ENCODE measurements at places on chromosomes 12 and 14.

DNA sequence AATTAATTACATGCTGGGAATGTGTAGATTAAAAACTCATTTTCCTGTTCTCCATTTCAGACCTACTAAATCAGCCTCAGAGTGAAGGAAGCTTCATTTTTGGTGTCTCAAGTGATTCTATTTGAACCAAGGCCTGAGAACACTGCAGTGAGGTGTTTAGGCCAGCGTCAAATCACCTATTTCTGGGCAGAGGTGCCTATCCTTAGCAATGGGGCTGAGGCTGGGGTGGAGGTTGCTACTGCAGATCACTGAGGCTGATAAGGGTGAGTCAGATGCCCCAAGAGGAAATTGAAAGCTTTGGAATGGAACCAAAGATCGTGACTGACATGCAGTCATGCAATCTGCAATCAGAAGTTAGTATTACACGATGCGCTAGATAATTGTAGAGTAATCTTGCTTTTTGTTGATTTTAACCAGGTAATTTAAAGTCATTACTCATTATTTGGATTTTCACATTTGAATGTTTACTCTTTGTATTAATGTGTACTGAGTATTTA, 4.4 kb downstream of the TXNRD1 start:
- peak; percentile 64 for DNase-seq

DNA sequence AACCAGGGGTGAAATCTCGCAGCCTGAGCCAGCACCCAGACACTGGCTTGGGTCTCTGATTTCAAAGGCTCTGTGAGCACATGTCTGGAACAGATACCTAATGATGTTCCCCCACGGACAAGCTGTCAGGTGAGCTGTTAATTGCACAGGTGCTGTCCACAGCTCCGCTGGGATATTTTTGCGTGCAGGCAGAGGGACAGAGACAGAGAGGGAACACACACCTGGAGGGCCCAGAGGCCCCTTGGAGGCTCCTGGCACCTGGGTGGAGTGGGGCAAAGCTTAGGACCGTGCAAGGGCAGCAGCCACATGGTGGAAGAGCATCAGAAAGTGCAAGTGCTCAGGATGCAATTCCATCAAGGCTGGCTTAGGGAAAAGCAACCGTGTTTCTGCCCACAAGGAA, 57.3 kb downstream of the ARL6IP4 start:
- no peak for DNase-seq

DNA sequence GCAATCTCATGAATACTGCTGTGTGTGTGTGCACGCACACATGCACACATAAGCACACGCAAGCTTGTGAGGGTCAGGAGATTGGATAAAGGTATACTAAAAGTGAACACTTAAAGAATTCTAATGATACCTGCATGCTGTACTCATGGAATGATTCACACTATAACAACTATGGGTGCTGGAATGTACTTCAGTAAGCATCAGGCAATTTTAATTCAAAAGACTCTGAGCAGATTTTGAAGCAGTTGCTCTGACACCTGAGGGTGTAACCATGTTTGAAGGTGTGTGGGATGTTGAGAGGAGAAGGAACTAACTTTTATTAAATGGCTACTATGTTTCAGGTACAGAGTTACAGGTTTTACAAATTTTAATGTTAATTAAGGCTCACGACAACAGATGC, 61.6 kb downstream of the GARIN6 start:
- DNase-seq: no peak

DNA sequence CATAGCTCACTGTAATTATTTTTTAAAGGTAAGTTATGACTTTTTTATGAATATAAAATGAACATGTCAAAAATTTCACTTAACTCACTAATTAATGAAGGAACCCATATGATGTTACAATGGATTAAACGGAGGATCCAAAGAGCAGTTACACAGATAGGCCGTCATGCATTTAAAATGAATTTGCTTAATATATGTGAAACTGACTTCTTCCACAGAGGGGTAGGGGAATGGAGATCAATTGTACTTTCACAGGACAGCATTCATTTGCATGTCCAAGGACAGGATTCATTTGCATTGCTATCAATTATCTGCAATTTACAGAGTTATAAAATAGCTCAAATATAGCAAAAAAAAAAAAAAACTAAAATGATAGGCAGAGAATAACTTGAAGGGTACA, 6.6 kb upstream of the CRY1 start:
- DNase-seq: no peak

GRCh38 chr14:50854521-50854920, 17.3 kb upstream of the ABHD12B start:
- no peak for DNase-seq

DNA sequence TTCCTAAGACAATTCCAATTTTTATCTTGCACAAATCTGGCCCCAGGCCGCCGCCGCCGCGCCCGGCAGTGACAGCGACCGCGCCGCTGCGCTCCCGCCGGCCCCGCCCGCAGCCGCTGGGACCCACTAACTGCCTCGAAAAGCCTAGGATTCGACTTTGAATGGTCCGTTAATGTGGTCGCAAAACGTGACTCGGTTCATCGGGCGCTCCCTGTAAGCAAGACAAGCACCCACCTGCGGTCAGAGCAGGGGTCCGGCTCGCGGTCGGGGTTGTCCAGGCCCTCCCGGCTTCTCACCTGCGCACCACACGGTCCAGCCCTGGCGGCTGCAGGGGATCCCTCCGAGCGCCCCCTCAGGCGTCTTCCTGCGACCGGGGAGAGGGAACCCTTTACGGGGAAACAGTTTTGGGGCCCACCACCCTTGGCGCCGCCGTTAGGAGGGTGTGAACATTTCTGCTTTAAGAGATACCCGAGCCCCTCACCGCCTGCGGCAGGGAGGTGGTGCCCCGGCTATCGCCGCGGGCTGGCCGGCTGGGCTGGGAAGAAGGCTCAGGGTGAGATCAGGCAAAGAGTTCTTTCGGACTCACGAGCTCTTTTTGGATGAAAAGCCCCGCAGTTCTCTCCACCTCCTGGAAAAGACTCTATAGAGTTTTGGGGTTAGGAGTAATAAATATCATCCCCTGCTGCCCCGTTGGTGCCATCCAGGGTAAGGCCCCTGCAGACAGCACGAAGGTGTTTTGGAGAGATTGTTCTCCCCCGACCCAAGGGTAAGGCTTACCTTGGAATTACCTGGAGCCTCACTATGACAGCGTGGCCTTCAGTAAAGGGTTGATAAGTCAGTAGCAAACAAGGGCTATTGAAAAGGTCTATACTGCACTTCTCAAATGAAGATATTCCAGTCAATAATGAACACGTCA, 13.6 kb upstream of the FOXJ2 start:
- DNase-seq: no peak

DNA sequence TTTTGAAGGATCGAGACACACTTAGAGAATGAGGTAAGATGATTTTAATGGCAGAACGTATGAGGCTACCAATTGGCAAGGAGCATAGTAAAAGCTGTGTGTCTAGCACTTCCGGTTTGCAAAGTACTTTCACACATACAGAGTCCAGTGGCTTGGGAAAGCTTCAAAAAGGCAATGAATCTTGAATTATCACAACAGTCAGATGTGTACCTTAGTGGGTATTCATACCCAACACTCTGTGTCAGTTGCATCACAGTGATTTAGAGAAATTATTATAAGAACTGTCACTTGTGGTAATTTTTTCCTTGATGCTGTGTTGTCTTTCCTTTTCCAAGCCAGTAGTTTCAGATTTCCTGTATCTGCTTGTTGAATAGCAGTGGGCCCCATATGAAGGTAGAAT, 424.1 kb downstream of the PCNX1 start:
- DNase-seq: no peak

- DNase-seq: no peak
Measured at GRCh38 chr14:22505309-22505696, 83.7 kb downstream of the DAD1 start.

DNA sequence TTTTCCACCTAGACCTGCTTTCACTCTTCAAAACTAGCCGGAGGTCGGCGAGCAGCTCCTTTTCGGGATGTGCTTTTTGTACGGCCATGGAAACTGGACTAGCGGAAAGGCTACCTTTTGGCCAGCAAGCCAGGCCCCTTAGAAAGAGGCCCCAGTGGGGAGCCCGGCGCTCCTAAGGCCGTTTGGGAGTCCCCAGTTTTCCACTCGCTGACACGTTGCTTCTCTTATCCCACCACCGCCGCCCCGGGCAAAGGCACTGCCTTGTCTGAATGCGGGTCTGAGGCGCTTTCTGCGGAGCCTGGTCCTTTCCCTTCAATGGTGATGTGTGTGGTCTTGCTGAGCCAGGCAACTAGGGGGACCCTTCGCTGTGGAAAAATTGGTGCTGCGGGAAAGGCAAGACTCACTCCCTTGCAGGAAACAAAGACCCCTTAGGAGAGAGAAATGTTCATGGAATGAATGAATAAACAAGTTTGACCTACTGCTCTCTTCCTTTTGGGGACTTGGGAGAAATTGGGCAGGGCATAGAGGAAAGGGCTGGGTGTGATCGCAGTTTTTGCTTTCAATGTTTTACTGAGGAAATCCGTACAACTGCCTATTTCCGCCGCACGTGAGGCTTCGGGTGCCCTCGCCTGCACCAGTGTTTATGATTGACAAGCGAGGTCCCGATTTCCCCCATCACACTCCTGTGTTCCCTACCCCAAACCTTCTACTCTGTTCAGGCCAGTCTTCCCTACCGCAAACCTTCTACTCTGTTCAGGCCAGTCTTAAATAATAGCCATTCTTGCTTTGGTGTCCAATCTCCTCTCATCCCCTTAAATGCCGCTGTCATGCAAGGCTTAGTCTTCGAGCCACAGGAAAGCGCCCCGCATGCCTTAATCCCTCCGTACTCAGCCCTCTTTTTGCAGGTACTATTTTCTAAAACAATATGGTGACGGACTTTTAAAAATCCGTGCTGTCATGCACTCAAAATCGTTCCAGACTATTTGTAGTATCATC, 1.0 kb upstream of the SLC38A2 start:
- peak; percentile 14 for DNase-seq

DNA sequence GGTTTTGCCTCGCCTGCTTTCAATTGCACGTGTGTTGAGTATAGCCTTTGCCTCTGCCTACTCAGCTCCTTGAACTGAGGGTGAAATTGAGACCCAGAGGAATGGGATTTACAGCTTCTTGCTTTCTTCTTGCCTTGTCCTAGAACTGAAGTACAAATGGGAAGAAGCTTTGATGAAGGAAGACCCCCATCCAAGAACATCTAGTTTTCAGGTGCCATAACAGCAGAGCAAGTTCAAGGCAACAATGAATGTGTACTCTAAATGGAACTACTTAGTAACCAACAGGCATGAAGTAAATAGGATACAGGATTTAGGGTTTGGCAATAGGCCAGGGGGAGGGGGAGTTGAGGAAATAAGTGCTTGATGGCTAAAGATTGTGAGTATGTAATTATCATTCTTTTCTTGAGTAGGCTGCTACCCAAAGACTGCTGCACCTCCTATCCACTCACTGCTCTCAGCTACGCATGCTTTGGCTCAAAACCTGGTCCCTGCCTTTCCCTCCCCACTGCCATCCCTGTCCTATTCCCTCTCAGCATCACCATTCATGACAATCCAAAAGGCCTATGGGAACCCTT, 2.1 kb downstream of the GPX2 start:
- no peak for DNase-seq

- DNase-seq: no peak
Measured at GRCh38 chr12:118980407-118981014, 830 bp upstream of the SRRM4 start.

- DNase-seq: no peak
Measured at GRCh38 chr14:55665067-55665675, 85.2 kb downstream of the KTN1 start.

DNA sequence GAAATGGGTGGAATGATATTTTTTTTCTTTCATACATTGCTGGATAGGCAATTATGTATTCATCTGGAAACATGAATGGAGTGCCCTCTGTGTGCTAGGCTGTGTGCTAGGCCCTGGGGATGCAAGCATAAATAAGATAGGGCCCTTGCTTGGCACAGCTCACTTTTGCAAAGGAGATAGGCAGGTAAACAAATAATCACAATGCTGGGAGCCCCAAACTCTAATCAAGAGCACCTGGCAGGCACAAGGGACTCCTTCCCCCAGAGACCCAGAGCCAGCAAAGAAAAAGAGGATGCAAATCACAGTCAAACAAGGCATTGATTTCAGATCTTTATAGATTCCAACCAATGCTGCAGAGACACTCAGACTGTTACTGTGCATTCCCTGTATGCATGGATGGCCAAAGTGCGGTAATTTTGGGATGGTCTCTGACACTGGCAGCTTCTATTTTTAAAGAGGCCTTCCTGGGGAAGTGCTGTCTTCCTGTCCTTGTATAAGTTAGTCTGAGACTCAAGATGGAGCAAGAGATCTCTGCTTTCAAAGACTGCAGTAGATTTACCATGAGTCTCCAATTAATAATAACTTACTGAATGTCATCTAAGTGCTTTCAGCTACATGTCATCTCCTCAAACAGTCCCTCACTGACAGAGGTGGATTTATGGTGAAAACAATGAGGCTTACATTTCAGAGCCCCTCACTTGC, 45.1 kb upstream of the CPM start:
- no peak for DNase-seq

DNA sequence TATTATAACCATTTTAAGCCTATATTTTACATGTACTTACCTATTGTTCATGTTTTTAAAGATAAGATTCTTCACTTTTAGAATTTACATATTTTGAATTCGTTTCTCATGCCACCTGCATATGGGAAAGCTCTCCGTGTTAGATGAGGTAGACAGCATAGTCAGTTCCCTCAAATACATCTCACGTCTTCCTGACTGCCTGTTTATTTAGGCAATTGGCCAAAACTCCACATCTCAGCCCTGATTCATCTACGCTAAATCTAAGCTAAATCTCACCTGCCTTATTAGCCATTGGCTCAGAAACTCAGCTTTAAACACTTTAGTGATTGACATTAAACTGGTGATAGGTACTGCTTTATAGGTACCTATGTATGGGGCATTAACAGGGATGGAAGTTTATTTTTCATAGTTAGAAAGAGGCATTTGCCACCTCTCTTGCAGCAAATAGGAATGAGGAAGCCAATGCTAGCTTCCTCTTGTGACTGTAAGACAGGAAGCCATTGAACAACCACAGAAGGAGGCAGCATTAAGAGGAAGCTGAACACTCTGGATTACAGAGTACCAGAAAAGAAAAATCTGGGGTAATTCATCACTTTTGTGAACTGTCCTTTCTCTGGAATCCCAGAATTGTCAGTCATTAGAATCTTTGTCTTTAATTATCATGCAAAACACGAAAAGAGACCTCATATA, 111.9 kb downstream of the LRFN5 start:
- no peak for DNase-seq

DNA sequence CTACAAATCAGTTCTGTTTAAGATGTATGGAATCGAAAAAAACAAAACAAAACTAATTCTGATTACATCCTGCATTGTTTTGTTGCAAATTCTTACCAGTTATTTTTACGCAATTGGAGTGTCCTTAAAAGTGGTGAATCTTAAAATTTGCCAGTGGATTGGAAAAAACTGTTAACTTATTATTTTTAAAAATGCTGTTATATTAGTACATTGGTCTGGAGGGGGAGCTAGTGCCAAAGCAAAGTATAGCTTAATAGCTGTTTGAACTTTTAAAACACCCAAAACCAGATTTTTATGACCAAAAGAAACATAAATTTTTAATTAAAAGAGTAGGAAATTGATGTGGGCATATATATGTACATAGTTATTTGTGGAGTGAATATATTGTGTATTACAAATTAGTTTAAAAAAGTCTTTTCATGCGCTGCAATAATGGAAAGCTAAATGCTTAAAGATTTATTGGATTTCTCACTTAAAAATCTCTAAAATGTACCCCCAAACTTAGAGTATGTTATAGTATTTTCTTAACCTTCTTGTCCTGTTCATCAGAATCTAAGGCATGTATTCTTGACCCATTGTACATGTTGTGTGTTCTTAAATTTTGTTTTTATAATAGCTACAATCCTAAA, 2.5 kb downstream of the FUT8 start:
- no peak for DNase-seq
